ENCODE measurements at places on chromosomes 2 and 18.

DNA sequence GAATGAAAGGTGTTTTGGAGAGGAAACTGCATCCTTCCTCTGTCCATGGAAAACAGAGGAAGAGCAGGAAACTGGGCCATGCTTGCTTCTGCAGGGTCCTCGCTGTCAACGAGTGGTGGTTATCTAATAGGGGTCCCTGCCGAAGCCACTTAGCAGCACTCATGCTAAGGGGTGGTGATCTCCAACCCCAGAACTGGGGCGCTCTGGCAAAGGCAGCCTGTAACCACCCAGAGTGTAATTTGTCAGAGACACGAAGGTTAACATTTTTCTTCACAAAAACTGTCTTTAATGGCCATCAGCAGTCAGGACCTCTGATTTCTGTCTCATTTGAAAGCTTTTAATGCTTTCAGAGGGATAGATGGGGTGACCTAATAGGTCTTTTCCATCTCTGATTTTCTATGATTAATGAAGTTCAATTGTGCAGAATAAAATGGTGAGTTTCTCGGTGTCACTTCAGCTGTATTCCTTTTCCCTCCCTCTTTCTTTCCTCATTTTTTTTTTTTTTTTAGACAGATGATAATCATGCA is 231.3 kb upstream of the CELF4 start:
- DNase-seq = no peak

DNA sequence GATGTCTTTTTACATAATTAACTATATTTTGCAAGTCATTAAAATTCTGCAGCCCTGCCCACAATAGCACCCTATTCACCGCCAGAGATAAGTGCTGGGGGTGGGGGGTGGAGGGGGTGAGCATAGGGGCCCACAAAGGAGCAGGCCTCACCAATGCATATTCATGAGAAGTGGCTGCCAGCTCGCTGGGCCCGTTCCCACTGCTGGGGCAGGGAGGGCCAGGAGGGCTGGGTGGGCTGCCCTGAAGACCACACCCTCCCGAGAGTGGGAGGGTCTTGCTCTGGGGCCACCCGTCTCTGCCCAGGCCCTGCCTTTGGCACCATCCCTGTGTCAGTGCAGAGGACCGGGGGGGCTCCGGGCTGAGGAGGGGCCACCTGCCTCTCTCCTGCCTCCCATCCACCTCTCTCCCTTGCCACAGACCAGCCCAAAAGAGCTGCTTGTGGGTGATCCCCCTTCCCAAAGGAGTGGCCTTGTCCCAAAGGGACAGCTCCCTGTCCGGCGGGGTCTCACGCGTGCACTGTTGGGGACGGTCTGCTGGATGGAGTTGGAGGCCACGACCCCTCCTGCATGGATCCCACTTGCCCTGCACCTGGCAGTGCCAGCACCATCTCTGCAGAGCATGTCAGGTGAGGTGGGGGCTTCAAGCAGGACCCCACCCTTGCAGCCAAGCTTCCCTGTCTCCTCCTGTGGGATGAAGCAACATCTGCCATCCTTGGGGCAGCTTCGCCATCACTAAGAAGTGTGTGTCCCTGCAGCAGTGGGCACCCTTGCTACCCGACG is 138.8 kb upstream of the GPC1 start:
- DNase-seq = peak; percentile 43

DNA sequence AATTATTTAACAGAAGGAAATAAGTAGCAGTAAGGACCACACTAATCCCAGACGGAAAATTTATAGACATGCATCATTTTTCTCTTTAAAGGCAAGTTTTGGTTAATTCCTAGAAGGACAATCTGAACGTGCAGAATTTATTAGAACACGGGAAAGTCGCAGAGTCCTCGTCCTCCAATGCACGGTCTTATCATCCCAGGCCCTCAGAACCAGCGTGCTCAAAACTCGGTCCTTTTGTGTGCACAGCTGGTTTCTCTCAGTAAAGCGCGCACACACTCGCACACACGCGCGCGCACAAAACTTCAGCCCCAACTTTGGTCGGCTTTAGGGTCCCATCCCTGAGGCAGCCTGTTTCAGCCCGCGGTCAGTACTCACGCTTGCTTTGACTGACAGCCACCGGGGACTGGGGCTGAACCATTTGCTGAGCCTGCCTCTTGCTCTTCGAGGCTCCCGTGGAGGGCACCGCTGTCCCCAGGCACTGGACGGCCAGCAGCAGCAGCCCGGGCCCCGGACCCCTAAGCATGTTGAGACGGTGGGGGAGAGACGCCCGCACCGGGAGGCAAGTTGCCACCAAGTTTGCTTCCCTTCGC is 493 bp downstream of the FN1 start:
- DNase-seq = no peak

DNA sequence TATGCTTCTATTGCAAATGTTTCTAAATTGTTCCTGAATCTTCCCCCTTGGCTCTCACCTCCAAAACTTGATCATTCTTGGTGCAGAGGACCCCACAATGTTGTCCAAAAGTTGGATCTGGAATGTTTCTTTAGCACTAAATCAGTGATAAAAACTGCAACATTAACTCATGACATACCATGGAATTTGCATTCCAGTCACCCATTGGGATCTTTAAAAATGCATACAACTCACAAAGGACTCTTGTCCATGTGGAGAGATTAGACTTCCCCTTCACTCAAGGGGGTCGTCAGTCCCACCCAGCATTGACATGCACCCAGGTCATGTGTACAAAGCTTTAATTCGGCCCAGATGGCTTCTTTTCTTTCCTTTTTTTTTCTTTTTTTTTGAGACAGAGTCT is 169.3 kb downstream of the SETBP1 start:
- DNase-seq = no peak

DNA sequence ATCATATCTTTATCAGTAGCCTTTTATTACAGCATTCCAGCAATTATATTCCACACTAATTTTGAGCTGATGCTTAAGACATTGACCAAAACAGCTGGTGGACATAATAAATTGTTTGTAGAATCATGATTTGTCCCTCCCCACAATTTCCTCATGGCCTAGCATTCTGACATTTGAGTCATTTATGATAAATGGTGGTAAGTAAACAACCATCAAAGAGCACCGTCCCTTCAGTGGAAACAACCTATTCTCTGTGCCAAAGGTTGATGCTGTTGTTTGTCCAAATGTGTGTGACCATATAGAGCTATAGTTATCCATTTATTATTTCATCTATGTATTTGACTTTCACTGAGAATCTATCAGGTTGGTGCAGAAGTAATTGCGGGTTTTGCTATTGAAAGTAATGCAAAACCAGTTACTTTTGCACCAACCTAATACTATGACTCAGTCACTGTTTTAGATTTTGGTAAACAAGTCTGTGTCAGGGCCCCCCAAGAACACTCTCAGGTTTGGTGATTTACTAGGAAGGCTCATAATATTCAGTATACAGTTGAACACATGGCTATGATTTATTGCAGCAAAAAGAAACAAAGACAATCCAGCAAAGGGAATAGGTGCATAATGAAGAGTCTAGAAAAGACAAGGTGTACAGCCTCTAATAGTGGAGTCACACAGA is 608.7 kb upstream of the REG3G start:
- DNase-seq = no peak

DNA sequence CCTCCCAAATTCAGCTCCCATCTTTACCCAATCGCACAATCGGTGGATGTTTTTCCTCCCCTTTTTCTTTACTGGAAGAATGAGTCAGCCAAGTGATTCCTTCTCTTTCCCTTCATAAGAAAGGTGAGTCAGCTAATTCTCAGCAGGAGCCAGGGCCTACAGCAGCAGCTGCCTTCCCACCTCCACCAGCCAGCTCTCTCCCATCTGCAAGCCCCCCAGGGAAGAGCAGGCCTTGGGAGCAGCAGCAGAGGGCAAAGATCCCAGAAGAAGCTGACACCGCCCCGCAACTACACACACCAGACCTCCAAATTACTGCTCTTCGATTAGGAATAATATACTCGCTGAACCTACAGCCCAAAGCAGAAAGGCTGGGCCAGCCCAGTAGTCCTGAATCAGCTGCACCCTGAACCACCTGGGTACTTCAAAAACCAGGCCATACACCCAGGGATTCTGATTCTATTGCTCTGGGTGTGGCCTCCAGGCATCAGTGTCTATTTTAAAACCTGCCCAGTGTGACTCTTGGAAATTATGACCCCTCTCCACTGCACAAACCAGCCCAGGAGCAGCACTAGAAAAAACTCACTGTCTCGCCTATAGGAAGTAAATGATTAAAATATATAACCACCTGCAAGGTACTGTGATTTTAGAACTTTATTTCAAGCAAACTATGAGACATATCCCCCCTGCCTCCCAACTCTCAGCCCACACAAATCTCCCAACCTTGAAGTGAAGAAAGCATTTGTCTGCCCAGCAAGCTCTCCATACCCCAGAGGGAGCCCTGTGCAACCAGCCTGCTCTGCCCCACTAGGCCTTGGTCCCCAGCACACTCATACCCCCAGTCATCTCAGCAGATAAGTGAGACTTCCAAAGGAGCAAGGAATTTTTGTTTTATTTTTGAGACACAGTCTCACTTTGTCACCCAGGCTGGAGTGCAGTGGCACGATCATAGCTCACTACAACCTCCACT is 7.3 kb downstream of the SFXN5 start:
- DNase-seq = no peak

All from breast epithelium (tissue), 4 donors.